ENCODE measurements at places on chromosomes 4 and X.

DNA sequence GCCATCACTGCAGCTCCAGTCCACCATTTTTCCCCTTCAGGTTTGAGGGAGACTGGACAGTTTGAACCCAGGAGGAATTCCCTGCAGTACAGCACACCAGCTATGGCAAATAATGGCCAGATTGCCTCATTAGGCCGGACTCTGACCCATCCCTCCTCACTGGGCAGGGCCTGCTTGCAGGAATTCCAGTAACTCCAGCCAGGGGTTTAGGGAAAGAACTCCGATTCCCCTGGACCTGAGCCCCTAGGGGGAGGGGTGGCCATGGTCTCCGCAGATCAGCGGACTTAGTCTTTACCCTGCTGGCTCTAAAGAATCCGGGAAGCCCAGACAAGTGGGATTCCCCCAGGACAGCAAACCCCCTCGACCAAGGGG lies 342.8 kb downstream of the DMD start:
- H3K27me3 ChIP-seq = peaks cover 1% of the 10 kb centered on the region
- no peak overlapping the region for H3K4me3 ChIP-seq
- DNase-seq = no peak

DNA sequence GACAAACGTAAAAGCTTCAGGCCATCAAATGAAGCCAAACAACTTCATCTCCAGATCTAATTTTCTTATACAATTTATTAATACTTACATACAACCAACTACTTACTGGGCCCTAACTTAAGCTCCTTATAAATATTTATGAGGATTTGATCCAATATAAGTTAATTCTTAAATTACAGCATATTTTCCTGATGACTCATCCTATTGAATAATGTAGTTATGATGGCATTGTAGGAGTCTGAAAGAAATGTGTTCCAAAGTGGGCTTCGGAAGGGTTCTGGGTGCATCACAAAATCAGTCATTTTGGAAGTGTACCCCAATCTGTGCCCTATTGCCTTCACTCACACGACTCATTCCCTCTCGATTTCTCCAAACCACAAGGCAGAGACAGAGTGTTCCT lies 455.1 kb upstream of the CTSO start:
- DNase-seq = no peak
- no peaks in the 10 kb centered on the region for H3K27me3 ChIP-seq
- H3K27ac ChIP-seq = no peak overlapping the region
- no peaks in the 10 kb centered on the region for H3K36me3 ChIP-seq
- no peaks in the 10 kb centered on the region for H3K4me1 ChIP-seq

GRCh38 chr4:174631901-174632758 lies 109.8 kb upstream of the HPGD start:
- peaks cover 13% of the 10 kb centered on the region for H3K4me1 ChIP-seq
- no peaks in the 10 kb centered on the region for H3K27me3 ChIP-seq
- DNase-seq = no peak
- H3K4me3 ChIP-seq = no peak overlapping the region
- H3K27ac ChIP-seq = no peak overlapping the region
- H3K36me3 ChIP-seq = no peaks in the 10 kb centered on the region

- H3K4me3 ChIP-seq = no peak overlapping the region
- H3K27me3 ChIP-seq = no peaks in the 10 kb centered on the region
- no peak for DNase-seq
- H3K36me3 ChIP-seq = peaks cover 5% of the 10 kb centered on the region
- no peak overlapping the region for H3K27ac ChIP-seq
- H3K4me1 ChIP-seq = no peaks in the 10 kb centered on the region
Observed at GRCh38 chrX:107197319-107197718, 8.9 kb downstream of the NUP62CL start.

DNA sequence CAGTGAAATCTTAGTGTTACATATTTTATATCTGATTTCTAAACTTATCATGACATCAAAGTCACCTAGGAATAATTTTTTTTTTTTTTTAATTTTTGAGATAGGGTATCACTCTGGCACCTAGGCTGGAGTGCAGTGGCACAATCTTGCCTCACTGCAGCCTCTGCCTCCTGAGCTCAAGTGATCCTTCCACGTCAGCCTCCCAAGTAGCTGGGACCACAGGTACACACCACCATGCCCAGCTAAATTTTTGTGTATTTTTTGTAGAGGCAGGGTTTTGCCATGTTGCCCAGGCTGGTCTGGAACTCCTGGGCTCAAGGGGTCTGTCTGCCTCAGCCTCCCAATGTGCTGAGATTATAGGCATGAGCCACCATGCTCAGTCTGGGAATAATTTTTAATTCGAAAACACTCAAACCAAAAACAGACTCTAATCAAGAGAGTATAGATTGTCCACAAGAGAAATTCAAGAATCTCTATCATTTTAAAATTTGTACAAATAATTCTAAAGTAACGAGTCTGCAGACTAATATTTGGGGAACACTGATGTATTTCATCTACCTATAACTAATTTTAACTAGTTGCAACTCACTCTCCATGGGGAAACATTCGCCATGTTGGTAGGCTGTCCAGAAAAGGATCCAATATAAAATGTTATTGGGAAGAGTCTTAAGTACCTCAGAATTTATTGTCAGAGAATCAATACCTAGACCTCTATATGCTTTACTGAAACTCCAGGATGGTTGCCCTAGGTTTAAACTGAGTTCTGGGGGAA lies 3.4 kb downstream of the SLC7A11 start:
- H3K27me3 ChIP-seq = no peaks in the 10 kb centered on the region
- H3K4me1 ChIP-seq = peaks cover 17% of the 10 kb centered on the region
- H3K36me3 ChIP-seq = no peaks in the 10 kb centered on the region
- H3K4me3 ChIP-seq = no peak overlapping the region
- no peak overlapping the region for H3K27ac ChIP-seq

GRCh38 chr4:10051517-10052135 lies 30.3 kb upstream of the SLC2A9 start:
- DNase-seq = no peak
- peaks cover 24% of the 10 kb centered on the region for H3K4me1 ChIP-seq
- peaks cover 4% of the 10 kb centered on the region for H3K36me3 ChIP-seq
- H3K27ac ChIP-seq = no peak overlapping the region
- H3K27me3 ChIP-seq = peaks cover 12% of the 10 kb centered on the region

- no peaks in the 10 kb centered on the region for H3K36me3 ChIP-seq
- peak overlapping the region; percentile 93 for H3K4me3 ChIP-seq
- H3K27me3 ChIP-seq = peaks cover 1% of the 10 kb centered on the region
- DNase-seq = no peak
- peaks cover 20% of the 10 kb centered on the region for H3K4me1 ChIP-seq
- H3K27ac ChIP-seq = peak overlapping the region; percentile 91
Observed at GRCh38 chrX:40736170-40736505, 796 bp upstream of the MED14 start.

GRCh38 chrX:49165901-49166881 lies 3.6 kb downstream of the MAGIX start:
- H3K4me3 ChIP-seq = peak overlapping the region; percentile 73
- H3K27ac ChIP-seq = peak overlapping the region; percentile 36
- H3K27me3 ChIP-seq = peaks cover 13% of the 10 kb centered on the region

- H3K4me3 ChIP-seq = no peak overlapping the region
- H3K27ac ChIP-seq = no peak overlapping the region
- peaks cover 14% of the 10 kb centered on the region for H3K4me1 ChIP-seq
Observed at GRCh38 chrX:17743913-17744312, 6.6 kb downstream of the SCML1 start.

DNA sequence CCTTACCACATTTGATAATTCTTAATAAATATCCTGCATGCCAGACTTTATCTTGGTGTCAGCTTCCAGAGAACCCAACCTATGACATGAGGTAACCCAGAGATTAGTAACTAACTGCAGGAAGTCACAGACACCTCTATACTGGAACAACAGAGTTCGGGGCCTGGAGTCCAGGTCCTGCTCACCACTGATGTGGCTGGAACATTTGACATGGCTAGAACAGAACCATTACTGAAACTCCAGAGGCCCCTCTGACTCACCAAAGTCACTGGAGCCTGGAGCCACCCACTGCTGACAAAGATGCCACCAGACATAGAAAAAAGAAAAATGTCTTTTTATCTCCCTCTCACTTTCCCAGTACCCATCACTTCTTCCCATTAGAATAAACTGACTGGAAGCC lies 403.7 kb downstream of the MID1IP1 start:
- no peaks in the 10 kb centered on the region for H3K36me3 ChIP-seq
- no peaks in the 10 kb centered on the region for H3K4me1 ChIP-seq
- H3K27ac ChIP-seq = no peak overlapping the region

DNA sequence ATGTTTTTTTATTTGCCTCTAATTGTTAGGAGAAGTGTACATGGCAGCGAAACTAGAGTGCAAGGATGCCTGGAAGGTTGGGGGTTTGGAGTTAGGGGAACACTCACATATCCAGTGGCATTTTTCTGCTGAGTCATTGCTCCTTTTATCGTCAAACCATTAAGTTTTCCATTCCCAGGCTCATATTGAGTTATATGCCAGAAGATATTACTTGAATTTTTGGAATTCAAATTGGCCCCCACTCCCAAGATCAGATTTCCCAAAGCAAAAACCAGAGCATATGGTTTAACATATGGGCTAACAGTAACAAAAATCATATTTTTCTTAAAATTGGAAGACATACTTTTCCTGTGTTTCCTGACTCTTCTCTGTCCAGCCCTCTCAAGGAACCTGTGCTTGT lies 152.7 kb downstream of the FSTL5 start:
- H3K27me3 ChIP-seq = no peaks in the 10 kb centered on the region
- no peak for DNase-seq
- H3K36me3 ChIP-seq = no peaks in the 10 kb centered on the region
- H3K27ac ChIP-seq = no peak overlapping the region
- H3K4me3 ChIP-seq = no peak overlapping the region
